ENCODE measurements at places on chromosomes 6 and 20.

DNA sequence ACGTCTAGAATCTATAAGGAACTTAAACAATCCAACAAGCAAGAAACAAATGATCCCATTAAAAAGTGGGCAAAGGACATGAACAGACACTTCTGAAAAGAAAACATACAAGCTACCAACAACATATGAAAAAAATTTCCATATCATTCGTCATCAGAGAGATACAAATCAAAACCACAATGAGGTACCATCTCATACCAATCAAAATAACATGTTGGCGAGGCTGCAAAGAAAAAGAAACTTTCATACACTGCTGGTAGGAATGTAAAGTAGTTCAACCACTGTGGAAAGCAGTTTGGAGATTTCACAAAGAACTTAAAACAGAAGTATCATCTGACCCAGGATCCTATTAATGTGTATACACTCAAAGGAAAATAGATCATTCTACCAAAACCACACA, 243.9 kb upstream of the RUNX2 start:
- DNase-seq: no peak

DNA sequence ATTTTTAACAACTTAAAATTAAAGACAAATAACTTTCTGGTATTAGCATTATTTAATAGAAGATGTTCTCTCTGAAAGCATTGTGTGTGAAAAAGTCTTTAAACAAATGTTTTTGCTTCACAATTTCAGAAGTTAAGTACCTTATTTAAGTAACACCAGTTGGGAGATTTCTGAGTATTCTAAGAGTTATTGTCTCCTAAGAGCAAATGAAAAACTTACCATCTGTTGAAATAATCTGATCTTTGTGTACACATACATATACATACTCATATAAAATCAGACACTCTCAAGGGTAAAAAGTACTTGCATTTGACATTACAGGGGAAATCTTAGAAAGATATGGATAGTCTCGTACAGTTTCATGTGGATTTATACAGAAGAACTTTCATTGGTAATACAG, 2.4 kb downstream of the BTBD3 start:
- no peak for DNase-seq

DNA sequence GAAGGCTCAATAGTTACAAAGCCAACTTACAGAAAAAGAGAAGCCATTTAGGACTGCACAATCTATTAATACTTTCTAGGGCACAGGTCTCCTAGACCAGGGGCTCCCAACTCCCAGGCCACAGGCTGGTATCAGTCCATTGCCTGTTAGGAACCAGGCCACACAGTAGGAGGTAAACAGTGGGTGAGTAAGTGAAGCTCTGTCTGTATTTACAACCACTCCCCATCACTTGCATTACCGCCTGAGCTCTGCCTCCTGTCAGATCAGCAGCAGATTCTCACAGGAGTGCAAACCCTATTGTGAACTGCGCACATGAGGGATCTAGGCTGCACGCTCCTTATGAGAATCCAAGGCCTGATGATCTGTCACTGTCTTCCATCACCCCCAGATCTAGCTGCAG, 22.5 kb downstream of the TRAF3IP2 start:
- DNase-seq: no peak

DNA sequence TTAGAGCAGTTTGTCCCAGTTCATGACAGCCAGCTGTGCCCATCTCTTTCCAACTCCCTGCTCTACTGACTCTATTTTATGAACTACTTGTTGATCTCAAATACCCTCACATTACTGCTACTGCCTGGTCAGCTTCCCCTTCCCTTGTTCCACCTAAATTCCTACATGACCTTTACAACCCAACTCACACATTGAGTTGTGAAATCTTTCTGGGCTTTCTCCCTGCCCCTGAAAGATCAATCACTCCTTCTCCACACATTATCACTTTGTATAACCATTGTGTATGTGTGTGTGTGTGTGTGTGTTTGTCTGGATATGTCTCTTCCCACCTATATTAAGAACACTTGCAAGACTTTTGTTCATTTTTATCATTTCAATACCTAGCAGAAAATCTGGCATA, 42.1 kb upstream of the CLIC5 start:
- no peak for DNase-seq

DNA sequence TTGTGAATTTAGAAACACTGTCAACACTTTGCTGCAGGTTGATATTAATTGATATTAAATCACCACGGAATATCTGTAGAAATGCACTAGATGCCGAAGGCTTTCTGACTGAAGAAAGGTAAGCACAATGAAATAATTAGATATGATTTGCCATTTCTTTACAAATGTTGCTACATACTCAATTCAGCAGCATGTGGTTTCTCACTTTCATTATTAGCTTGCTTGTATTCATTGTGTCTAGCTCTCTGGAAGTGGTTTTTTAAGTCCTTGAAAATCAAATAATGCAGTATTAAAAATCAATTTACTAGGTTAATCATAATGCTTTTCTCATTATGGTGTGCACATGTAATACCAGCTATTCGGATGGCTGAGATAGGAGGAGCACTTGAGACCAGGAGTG, 231.3 kb upstream of the MARCKS start:
- DNase-seq: no peak

DNA sequence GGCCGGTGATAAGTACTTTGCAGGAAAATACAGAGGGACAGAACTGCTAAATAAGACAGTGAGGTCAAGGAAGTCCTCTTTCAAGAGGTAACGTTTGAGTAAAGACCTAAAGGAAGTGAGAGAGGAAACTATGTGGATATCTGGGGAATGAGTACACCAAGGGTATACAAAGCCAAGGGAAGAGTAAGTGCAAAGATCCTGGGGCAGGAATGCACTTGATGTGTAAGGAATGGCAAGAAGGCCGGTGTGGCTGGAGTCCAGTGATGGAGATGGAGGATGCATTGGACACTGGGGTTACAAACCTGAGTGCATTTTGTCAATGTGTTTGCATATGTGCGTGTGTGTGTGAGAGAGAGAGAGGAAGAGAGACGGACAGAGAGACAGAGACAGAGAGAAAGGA, 32.1 kb upstream of the TGM2 start:
- DNase-seq: no peak

DNA sequence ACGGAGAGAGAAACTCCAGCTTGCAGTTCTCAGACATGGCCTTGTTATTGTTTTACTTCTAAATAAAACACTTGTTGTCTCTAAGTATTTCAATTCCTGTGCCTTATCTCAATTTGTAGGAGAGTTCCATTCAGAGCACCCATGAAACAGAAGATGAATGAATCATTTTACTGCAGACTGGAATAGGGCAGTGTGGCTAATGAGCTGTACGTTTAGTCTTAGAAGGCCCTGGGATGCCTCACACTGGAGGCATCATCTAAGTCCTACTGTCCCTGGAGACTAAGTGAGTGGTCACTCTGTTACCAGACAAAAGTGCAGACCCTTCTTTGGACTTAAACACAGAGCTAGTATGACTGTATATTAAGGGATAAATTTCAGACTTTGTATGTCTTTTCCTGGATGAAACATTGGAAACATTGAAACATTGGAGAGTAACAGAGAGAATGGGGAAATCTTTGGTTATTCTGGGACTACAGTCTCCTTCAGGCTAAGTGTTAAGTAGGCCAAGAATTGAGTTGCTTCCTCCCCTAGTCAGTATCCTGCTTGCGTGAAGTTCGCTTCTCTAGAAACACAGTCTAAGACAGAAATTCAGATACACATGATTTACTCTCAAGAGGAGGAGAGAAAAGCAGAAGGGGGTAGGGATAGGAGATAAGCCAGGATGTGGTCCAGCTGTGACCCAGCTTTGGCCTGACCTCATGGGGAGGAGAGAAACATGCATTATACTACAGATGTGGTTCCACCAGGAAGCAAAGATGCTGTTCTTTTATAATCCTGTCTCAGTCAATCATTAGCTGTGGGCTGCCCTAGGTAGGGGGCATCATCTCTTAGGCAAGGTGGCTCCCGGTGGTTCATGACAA, 167.4 kb upstream of the BMP2 start:
- DNase-seq: no peak

- DNase-seq: no peak
Measured at GRCh38 chr6:30894935-30895334, 10.6 kb downstream of the DDR1 start.

GRCh38 chr6:71642120-71642519, 244.2 kb upstream of the RIMS1 start:
- DNase-seq: no peak

DNA sequence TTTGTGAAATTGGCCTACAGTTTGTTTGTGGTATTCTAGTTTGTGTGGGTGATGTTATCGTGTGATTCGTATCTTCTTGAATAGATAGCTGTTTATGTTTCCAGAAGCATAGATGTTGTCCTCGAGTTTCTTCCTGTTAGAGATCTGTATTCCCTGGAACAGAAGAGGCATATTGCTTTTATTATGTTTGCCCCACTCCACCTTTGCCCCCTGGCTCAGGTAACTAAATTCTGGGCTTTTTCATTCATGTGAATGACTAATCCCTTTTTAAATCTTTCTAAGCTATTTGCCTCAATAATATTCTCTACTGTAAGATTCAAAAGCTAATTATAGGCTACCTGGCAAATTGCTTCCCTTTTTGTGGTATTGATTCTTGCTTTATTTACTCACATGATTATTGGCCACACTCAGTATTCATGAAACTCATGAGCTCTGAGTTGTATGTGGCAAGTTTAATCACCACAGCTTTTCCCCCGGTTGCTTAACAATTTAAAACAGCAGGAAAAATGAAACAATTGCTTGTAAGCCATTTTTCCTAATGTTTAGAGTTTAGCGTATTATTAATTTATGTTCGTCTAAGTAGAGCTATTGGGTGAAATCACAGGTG, 12.6 kb downstream of the RNF217 start:
- DNase-seq: no peak

DNA sequence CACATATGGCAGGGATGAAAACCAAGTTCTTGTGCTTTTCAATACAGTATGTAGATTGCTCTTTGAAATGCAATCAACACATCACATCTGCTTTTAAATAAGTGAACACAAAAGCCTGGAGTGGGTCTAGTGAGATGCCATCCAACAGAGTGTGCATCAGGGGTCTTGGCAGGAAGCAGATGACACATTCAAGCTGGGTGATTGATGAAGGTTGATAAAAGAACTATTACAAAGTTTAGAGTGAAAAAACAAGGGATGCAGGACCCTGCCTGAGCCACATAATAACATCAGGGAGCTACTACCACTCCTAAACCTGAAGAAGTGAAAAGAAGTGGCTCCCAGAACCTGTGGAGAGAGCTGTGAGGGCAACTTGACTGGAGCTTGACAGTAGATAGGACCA, 16.6 kb upstream of the PLCB1 start:
- DNase-seq: no peak

- no peak for DNase-seq
Measured at GRCh38 chr20:59232618-59233017, 67.8 kb upstream of the EDN3 start.

GRCh38 chr6:102742028-102742427, 1348.5 kb downstream of the GRIK2 start:
- DNase-seq: no peak

- peak; percentile 40 for DNase-seq
Measured at GRCh38 chr6:156977527-156978291, 200.5 kb downstream of the ARID1B start.
